ENCODE measurements at places on chromosomes 3 and 15.

GRCh38 chr15:39016706-39017105 is 452.1 kb upstream of the RASGRP1 start:
- DNase-seq: no peak

GRCh38 chr3:145024700-145025099 is 1053.1 kb downstream of the DIPK2A start:
- DNase-seq: no peak

- DNase-seq: no peak
Observed at GRCh38 chr3:53616321-53616720, 121.9 kb downstream of the CACNA1D start.

GRCh38 chr15:60442763-60443162 is 36.2 kb downstream of the ICE2 start:
- no peak for DNase-seq

DNA sequence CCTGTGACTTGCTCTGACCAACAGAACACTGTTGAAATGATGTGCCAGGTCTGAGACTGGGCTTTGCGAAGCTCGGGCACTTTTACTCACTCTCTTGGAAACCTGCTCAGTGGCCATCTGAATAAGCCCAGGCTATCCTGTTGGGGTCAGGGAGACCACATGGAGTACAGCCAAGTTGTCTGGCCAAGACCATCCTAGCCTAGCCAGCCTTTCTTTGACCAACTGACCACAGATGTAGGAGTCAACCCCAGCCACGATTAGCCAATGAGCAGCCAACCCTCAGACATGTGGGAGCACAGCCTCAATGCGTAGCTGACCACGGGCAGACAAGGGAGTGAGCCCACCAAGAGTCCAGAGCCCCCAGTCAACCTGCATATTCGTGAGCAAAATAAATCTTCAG is 26.1 kb downstream of the CCR9 start:
- DNase-seq: no peak

GRCh38 chr3:191889106-191889505 is 428.1 kb downstream of the PYDC2 start:
- no peak for DNase-seq

- no peak for DNase-seq
Observed at GRCh38 chr3:58573640-58574039, 3.6 kb downstream of the FAM107A start.

GRCh38 chr3:190209533-190209932 is 88.8 kb upstream of the P3H2 start:
- no peak for DNase-seq

DNA sequence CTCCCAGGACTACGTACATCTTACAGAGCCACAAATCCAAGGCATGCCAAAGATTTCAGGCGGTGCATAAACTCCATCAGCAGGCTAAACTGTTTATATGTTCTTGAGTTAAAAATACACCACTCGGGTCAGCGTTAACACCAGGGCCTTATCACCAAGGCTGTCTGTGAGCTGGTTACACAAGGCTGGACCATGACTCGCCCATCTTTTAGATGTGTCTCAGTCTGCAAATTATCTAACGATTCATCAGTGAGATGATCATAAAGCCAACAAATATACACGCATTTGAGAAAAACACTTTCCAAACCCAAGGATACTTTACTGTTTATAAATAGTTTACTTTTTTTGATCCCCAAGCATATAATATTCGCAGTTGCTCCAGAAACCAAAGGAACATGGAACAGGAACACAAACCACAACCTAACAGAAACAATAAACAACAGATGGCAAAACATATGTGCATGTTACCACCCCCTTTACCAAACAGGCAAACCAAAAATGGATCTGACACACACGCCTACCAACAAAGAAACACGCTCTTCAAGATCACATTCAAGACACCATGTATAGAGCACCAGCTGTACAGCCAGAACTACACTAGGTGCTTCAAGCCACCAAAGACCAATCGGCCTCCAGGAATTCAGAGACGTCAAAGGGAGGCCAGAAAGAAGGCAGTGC is 15.4 kb downstream of the LRIG1 start:
- no peak for DNase-seq

GRCh38 chr3:52774066-52774713 is 3.2 kb upstream of the ITIH1 start:
- no peak for DNase-seq

DNA sequence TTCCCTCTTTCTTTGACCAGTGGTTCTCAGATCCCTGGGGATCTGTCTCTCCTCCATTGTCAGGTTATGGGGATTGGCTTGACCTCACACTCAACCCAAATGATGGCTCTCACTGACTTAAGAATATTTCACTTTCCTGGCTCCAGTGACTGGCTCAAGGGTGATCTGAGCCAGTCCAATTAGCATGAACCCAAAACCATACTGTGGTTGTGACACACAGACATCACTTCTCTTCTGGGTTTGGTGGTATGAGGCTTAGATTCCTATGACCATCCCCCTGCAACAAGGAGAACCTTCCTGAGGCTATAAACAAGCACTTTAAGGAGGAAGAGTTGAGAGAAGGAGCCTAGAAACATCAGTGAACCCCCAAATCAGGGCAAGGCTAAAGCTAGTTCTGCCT is 85.8 kb downstream of the KCNAB1 start:
- DNase-seq: no peak

DNA sequence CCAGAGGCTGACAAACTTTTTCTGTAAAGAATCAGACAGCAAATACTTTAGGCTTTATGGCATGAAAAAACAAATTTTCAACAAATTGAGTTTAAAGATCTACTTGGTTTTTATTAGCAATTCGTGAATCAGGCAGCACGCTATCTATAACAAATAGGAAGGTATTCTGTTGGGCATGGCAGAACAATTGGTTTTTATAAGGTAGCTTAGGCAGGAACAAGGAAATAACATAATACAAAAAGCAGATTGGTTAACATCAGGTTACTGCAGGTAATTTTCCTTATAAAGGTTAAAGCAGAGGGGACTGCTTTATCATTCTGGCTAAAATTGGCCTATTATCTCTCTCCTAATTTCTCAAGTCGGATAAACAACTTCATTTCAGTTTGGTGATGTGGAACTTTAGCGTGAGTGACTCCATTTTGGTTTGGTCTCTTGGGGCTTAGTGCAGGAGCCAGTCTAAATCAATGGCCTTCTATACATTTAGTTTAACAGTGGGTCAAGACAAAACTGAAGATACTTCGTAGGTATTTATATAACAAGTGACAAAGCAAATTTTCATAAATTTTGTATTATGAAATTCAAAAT is 26.8 kb downstream of the ZBTB38 start:
- no peak for DNase-seq

- no peak for DNase-seq
Observed at GRCh38 chr15:54519577-54519976, 541.3 kb downstream of the UNC13C start.

- DNase-seq: no peak
Observed at GRCh38 chr3:149999421-149999820, 28.7 kb upstream of the PFN2 start.

DNA sequence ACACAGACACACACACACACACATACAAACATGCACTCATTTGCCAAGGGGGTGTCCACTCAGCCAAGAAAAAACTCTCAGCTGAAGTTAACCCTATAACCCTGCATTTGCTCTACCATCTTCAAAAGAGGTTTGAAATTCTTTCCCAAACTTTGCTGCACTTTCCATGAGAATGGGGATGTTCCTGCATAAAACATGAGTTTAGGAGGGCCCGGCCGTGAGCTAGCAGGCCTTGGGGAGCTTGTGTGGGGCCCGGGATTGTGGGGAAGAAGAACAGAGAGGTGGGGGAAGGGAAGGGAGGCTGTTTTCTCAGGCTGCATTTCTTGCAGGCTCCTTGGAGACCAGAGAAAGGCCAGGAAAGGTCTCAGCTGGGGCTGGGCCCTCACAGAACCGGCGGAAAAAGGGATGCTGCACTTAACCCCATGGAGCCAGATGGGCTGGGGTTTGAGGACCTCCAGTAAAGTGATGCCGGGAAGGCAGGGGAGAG is 40.8 kb downstream of the SEMA5B start:
- no peak for DNase-seq

- no peak for DNase-seq
Observed at GRCh38 chr3:170079536-170080165, 41.9 kb downstream of the GPR160 start.

- DNase-seq: no peak
Observed at GRCh38 chr3:131530388-131530787, 27.6 kb upstream of the MRPL3 start.

- no peak for DNase-seq
Observed at GRCh38 chr3:161423911-161424522, 52.7 kb upstream of the SPTSSB start.

- no peak for DNase-seq
Observed at GRCh38 chr3:186417791-186418190, 55.8 kb upstream of the DGKG start.

DNA sequence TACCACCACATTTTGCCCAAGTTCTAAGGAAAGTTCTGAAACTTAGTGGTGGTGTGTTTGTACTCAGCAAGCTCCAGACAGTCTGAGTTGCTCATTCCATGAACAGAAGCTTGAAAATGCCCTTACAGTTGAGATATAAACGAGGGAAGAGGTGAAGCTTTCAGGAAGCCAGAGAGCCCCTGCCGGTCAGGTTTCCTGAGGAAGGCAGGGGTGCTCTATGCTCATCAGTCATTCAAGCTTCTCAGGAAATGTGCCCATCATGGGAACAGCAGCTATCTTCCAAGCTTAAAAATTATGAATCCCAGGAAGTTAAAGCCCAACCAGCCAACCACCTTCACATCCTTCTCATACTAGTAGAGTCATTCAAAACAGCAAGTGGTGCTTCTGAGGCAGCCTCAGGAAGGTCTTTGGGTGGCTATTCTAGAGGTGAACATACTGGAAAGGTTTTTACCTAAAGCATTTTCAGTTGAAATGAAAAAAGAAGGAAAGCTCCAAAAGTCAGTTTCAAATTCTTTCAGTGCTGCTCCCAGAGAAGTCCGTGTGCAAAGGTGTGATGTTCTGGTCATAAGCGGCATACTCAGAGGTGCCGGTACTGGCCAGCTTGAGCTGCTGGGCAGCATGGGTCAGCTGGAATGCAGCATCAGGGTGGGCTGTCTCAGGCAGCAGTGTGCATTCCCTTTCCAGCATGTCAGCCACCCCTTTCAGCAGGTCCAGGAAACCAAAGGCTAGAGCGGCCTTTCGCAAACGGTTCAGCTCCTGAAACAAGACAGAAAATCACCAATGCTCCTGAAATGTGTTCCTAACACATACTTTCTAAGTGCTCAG is 31.8 kb downstream of the INTS14 start:
- DNase-seq: no peak

- DNase-seq: no peak
Observed at GRCh38 chr3:125351814-125352456, 23.2 kb downstream of the ZNF148 start.

- DNase-seq: no peak
Observed at GRCh38 chr3:45497963-45498362, 96.6 kb upstream of the LIMD1 start.

- DNase-seq: no peak
Observed at GRCh38 chr3:41419809-41420208, 220.5 kb downstream of the CTNNB1 start.

- no peak for DNase-seq
Observed at GRCh38 chr15:22810033-22810852, 23.8 kb downstream of the NIPA1 start.

DNA sequence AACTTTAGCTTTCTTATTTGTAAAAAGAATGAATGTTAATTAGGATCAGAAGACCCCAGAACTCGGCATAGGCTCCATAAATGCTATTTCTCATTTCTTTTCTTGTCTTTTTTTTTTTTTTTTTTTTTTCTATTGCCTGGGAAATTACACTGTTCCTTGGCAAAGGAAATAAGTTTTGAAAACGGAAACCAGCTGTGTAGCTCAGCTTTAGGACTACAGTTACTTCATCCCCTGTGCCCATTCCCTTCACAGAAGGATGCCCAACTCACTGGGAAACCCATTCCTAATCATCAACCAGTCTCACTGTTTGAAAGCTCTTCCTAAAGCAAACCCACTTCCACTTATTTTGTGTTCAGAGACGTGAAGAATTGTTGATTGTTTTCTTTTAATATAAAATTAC is 254.0 kb upstream of the IL12A start:
- DNase-seq: no peak

GRCh38 chr15:37009288-37009687 is 91.1 kb downstream of the MEIS2 start:
- DNase-seq: no peak

GRCh38 chr3:176430244-176431037 is 766.8 kb downstream of the TBL1XR1 start:
- DNase-seq: no peak

GRCh38 chr3:182913889-182914288 is 66.4 kb downstream of the DCUN1D1 start:
- DNase-seq: no peak

GRCh38 chr15:79593119-79593869 is 161.2 kb downstream of the MINAR1 start:
- DNase-seq: no peak

DNA sequence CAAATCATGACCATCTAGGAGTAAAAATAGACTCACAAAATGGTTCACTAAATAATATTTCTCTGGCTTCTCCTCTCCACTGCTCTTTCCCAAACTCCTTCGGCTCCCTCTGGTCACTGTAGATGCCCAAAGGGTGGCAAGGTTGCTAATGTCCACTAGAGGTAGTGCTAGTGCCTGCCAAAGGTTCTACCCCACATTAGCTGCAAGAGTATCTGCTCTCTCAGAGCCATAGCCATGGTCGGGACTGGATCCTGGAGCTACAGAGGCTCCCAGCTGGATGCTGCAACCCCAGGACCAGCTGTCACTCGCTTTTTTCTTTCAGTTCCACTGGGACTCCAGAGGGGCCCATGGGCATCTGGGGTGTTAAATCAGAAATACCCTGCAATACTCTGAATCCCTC is 8.5 kb downstream of the HTR3D start:
- DNase-seq: no peak

DNA sequence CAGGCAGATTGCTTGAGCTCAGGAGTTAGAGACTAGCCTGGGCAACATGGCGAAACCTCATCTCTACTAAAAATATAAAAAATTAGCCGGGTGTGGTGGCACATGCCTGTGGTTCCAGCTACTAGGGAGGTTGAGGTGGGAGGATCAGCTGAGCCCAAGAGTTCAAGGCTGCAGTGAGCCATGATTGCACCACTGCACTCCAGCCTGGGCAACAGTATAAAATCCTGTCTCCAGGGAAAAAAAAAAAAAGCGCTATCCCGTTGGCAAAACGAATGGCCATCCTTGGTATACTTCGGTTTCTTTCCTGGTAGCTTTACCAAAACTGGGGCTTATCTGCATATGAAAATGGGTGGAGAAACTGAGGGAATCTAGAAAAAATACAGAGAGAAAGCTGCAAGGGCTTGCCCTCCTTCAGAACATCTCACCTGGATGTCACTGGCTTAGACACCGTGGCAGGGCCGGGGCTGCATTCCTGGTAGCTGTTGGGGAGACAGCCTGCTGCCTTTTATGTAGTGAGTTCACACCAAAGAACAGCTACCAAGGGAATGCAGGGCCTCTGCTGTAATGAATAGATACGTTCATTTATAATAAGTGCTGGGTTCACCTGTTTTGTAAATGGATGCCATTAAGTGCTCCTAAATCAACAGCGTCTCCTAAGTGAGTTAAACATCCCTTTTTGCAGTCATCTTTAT is 96.0 kb downstream of the IQSEC1 start:
- DNase-seq: no peak

GRCh38 chr3:37926611-37927010 is 64.0 kb upstream of the VILL start:
- no peak for DNase-seq
